ENCODE measurements at places on chromosomes 12 and 14.

GRCh38 chr12:80892597-80893445 lies 44.9 kb downstream of the LIN7A start:
- no peak for DNase-seq

DNA sequence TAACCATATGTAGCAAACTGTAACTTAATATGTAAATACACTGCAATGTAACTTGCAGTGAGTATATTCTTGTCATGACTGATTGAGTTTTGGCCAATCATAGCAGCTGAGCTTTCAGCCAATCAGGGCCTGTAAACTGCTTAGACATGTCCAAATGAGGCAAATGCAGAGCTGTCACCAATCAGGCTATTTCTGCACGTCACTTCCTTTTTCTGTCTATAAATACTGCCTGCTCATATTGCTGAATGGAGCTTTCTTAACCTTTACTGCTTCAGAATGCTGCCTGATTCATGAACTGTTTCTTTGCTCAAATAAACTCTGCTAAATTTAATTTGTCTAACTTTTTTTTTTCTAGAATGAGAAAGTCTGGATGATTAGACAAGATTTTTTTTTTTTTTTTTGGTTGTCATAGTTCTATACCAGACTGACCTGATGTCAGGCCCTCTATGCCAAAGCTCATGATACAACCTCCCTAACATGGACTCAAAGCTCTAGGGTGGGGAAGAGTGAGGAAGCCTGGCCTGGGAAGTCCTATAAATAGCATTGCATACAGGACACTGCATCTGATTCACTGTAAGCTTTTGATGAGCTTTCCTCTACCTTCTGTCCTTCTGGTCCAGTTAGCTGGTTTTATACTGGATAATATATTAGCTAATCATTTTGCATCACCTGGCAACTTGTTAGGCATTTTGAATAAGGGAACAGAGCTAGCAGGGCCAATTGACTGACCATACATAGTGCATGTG lies 12.0 kb downstream of the MGP start:
- no peak for DNase-seq

DNA sequence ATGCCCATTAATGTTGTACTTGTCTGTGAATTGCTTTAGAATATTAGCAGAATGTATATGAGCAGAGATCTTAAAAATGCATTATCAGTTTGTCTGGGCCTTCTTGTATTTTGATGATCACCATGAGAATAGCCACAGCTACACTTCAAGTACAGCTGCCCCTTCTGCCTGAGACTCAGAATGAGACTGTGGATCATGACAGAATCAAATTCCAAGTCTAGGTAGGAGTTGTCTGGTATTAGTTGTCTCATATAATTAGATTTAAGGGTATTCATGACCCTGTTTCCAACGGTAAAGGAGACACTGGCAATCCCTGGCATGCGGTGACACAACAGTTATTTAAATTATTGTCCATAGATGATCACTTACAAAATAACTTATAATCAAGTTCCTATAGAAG lies 18.3 kb upstream of the SMIM10L1 start:
- no peak for DNase-seq

DNA sequence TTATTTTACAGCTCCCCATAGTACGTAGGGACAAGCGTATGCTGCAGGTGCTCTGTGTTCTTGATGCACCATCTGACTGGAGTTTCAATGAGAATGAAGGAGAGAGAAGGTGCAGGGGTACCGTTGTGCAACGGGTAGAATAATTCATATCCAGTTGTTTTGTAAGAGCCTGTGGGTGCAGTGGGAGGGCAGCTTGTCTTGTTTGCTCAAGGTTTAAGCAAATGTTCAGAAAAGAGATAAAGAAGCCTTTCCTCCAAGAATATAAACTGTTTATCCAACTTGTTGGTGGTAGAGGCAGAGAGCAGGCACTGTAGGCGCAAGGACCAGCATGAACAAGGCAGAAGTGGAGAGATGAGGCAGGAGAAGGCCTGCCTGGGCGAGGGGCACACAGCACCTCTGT lies 64.2 kb downstream of the ADCK1 start:
- DNase-seq = no peak

- no peak for DNase-seq
Measured at GRCh38 chr12:2110849-2111566, 58.2 kb downstream of the CACNA1C start.

DNA sequence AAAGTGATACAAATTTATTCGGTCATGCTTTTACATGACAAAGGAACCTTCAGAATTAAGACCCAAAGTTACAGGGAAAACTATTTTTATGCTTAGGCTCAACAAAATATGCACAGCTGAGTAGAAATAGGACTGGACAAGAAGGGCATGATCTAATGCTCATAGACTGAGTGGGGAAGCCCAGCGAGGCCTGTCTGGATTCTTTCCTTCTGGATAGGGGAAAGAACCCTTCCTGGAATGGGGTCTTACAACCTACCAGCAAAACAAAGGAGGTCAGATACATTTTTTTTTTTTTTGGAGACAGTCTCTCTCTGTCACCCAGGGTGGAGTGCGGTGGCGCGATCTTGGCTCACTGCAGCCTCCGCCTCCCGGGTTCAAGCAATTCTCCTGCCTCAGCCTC lies 2.2 kb upstream of the DDX55 start:
- no peak for DNase-seq

DNA sequence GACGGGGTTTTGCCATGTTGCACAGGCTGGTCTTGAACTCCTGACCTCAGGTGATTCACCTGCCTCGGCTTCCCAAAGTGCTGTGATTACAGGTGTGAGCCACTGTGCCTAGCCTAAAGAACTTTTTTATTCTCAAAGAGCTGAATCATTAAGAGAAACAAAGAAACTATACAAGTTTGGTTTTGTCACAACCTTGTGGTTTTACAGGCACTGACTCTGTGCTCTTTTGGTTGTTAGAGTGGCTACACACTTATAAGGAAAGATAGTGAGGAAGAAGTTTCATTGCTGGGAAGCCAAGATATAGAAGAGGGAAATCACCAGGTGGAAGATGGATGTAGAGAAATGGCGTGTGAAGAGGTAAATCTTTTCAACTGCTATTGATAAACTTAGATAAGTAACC lies 10.1 kb upstream of the DNAH10 start:
- no peak for DNase-seq

GRCh38 chr14:39267608-39268005 lies 33.9 kb downstream of the MIA2 start:
- no peak for DNase-seq

DNA sequence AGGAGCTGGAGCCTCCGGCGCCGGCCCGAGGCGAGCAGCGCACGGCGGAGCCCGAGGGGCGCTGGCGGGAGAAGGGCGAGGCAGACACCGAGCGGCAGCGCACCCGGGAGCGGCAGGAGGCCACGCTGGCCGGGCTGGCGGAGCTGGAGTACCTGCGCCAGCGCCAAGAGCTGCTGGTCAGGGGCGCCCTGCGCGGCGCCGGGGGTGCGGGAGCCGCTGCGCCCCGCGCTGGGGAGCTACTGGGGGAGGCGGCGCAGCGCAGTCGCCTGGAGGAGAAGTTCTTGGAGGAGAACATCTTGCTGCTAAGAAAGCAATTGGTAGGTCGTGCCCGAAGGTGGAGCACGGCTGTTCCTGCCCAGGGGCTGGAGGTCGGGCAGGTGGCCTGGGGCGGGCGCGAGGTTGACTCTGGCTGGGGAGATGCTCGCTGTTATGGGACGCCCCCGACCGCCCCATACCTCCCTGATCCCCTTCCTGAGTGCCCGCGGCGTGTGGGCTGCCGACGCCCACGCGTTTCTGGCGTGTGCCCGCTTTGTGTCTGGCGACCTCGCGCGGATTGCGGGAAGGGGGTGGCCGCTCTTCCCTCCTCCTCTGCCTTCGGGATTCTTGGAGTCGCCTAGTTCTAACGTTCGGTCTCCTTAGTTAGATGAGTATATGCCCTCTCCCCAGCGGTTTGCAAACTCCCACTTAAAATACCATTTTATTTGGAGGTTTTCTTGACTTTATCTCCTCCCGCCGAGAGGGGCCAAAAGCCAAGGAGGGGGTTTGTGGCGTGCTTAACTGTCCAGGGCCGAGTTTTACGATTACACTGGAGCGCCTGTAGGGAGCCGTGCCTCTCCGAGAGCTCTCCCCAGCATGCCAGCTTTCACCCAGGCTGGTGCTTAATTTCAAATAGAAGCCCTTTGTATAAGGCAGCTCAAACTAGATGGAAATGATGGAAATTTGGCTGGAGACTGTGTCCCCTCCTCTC lies 752 bp downstream of the DACT1 start:
- no peak for DNase-seq

DNA sequence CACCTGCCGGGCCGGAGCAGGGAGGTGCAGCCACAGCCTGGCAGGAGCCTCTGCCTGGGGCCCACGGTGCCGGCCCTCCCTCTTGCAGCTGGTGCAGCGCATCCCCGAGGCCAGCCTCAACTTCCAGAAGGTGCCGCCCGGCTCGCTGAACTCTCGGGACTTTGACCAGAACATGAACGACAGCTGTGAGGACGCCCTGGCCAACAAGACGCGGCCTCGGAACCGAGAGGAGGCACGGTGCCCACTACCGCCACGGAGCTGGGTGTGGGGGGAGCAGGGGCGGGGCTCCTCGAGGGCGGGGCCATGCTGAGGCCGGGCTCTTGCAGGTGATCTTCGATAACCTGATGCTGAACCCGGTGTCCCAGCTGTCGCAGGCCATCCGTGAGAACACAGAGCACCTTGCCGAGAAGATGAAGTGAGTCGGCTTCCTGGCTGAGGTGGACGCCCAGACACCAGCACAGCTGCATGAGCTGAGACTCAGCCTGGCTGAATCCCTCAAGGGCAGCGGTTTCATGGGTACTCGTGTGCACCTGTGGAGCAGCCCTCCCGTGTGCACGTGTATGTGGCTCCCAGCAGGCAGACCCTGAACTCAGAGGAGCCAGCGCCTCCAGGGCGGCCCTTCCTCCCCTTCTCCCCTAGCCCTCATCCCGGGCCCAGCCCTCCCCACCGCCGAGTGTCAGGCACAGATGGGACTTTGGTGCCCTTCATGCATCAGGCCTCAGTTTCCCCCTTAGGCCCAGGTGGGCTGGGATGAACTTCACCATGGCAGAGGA lies 28.6 kb downstream of the CEP170B start:
- DNase-seq = peak; percentile 68

DNA sequence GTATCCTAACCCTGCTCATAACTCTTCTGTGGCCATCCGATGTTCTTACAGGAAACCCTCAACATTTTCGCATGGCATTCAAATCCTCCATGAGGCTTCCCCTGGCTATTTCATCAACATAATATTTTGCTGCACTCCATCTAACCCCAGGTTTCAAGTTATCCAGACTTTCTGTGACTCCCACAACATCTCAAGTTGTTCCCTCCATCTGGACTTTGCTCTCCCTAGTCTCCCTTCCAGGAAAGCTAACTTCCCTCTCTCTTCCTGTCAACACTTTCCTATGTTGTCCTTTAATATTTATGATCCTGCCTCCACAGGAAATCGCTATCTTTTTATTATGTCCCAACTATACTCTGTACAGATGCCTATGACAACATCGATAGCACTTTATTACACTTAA lies 146.1 kb downstream of the METTL25 start:
- no peak for DNase-seq

DNA sequence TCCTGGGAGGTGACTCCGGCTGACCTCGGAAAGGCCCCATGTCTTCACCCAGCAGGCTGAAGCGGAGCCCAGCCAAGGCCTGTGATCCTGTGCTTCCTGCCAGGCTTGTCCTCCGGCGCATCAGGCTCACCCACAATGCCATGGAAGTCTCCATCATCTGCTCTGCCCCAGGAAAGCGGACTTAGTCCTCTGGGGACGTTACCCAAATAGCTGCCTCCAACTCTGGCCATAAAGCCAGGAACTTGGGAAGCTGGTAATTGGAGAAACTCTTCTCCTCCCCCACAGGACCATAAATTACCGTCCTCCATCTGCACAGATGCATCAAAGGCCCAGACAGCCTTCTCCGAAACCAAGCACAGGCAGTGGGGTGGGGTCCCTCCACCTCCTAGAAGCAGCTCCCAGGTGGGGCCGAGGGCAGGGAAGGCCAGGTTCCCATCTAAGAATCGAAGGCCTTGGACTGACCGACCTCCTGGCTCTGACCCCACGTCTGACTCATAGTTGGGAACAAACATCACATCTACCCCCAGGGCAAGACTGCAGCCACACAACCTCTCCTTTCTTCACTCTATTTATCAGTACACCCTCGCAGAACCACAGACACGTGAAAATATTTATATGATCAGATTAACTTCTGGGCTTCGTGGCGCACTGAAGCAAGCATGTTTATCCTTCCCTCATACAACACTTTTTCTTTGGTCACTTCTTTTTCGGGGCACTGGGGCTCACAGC lies 56.4 kb downstream of the PITPNM2 start:
- no peak for DNase-seq

GRCh38 chr12:128652136-128652751 lies 171.5 kb downstream of the SLC15A4 start:
- DNase-seq = no peak

GRCh38 chr12:88570103-88570502 lies 10.2 kb downstream of the KITLG start:
- DNase-seq = no peak

DNA sequence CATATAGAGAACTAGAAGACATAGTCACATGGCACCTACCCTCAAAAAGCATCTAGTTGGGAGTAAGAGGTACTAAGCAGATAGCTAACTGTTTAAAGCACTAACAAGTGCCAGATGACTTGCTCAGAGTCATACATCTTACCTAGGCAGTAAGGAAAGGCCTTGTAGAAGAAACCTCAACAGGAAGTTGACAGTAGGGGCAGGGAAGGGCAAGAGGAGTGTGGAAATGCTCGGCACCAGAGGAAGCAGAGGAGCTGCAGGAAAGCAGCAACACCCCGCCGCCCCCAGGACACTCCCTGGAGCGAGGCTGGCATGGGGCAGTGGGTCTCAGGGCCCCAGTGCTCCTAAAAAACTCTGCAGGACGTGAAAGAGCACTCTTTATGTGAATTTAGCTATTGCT lies 92.9 kb downstream of the PPP2R5C start:
- no peak for DNase-seq

- DNase-seq = no peak
Measured at GRCh38 chr12:76784600-76785051, 20.7 kb downstream of the ZDHHC17 start.

DNA sequence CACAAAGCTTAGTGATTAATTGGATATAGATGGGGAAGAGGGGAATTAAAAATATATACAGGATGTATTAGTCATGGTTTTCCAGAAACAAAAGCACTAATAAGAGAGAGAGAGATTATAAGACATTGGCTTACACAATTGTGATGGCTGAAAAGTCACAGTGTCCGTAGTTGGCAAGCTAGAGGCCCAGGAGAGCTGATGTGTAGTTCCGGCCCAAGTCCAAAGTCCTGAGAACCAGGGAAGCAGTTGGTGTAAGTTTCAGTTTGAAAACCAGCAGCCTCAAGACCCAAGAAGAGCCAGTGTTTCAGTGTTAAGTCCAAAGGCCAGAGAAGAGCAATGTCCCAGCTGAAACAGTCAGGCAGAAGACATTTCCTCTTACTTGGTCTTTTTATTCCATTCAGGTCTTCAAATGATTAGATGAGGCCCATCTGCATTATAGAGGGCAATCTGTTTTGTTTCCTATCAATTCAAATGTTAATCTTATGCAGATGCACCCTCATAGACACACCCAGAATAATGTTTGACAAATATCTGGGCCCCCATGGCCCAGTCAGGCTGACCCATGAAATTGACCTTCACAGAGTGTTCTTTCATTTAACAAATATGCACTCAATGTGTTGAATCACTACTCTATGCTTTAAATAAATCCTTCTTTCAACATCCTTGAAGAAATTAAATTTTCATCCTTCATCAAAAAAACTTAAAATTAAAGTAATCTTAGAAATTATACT lies 67.2 kb upstream of the DIO2 start:
- no peak for DNase-seq

Measured in type B pancreatic cell (in vitro differentiated cells).